Lung (tissue), 17 donors: ENCODE measurements at places on chromosomes 3 and 15. TPM values are rescaled to one million over a fixed set of nuclear protein-coding genes. Genes with fewer than 3 reads are reported as not detected.

GOLGA8S gene
- total RNA-seq, result 0.40 TPM

ZNF774 gene
- 4.9 TPM for total RNA-seq

GNB4 gene
- total RNA-seq, result 33.7 TPM

GHSR gene
- total RNA-seq, result not detected

CHRD gene
- 6.7 TPM for total RNA-seq

C3orf52 gene
- 21.4 TPM for total RNA-seq

HIGD2B gene
- not detected for total RNA-seq

GRCh38 chr3:18411541-18411940 is 13.6 kb downstream of the SATB1 start:
- DNase-seq, result no peak

DNA sequence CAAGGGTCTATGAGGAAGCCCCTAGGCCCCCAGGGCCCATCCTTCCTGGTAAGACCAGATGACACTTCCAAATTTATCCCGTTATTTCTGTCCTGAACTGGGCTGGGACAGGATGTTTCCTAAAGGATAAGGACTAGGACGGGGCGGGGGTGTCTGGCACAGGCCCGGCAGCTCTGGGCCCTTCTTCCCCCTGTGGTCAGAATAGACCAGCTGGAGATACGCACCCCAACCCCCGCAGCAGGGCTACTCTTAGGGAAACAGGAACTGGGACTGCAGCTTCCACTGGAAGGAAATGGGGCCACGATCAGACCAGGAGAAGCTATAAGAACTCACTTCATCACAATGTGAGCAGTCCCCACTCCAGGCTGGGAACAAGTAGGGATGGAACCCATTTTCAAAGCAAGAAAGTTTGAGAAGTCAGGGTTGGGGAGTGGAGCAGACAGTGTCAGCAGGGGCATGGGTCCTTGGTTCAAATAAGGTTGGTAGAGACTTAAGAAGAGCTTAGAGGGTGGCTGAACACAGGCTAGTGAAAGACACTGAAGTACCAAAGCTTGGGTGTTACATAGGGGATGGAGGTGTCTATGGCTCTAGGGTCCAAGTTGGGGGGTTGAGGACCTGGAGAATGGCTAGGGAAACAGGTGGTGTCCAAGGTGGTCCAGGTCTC is 1.1 kb downstream of the NCKIPSD start:
- DNase-seq, result peak; percentile 49

GRCh38 chr3:51280176-51280575 is 104.9 kb upstream of the MANF start:
- peak; percentile 66 for DNase-seq

GRCh38 chr3:24351779-24352469 is 142.7 kb downstream of the THRB start:
- DNase-seq, result peak; percentile 91

GRCh38 chr3:123658852-123659206 is 74.0 kb upstream of the HACD2 start:
- peak; percentile 61 for DNase-seq

DNA sequence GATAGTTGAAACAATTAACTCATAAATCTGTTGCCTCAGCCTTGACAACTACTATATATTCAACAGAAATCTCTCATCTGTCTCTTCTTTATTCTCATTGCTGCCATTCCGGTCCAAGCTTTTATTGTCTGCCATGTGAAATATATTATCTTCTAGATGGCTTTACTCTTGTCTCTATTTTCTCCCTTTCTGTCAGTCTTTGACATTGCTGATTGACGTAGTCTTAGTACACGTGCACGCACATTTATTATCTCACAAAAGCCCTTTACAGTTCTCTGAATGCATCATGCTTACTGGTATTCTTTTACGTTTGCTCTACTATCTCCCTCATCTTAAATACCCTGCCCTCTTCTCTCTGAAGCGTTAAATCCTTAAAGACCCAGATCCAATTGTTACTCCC is 5.6 kb downstream of the PDIA3 start:
- DNase-seq, result no peak

- no peak for DNase-seq
Observed at GRCh38 chr15:29682781-29683180, 139.5 kb downstream of the TJP1 start.

DNA sequence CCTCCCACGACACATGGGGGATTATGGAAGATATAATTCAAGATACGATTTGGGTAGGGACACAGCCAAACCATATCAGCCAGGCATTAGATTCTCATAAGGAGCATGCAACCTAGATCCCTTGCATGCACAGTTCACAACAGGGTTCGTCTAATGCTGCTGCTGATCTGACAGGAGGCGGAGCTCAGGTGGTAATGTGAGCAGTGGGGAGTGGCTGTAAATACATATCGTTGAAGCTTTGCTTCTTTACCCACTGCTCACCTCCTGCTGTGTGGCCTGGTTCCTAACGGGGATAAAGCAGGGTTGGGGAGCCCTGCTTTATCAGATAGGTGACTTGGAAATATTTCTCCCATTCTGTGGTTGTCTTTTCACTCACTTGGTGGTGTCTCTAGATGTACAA is 14.8 kb downstream of the DOCK3 start:
- DNase-seq, result no peak

- peak; percentile 47 for DNase-seq
Observed at GRCh38 chr15:74134387-74135027, 4.1 kb downstream of the ISLR2 start.

DNA sequence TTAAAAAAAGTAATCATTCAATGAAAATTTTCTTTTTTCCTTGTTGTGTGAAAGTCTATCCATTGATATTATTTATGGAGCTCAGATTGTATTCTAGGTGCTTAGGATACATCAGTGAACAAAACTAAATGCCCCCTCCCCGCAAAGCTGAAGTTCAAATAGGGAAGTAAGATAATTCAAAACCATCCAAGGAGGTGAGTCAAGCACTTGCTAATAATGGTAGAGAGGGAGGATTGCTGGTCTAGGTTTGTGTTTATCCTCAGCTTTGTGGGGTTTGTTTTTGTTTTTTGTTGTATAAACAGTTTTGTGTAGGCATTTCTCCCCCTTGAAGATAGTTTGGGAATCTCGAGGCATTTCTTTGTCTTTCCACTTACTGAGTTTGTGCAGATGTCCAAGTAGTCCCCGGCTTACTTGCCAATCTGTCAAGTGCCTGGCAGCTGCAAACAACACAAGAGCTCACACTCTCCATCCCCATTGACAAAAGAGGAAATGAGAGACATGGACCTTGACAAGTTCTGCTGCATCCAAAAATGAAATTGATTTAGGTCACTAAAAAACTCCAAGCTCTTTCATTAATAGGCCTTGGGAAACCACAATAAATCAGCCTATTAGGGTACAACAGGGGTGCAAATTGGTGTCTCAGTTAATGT is 575.8 kb upstream of the TBL1XR1 start:
- DNase-seq, result peak; percentile 51

DNA sequence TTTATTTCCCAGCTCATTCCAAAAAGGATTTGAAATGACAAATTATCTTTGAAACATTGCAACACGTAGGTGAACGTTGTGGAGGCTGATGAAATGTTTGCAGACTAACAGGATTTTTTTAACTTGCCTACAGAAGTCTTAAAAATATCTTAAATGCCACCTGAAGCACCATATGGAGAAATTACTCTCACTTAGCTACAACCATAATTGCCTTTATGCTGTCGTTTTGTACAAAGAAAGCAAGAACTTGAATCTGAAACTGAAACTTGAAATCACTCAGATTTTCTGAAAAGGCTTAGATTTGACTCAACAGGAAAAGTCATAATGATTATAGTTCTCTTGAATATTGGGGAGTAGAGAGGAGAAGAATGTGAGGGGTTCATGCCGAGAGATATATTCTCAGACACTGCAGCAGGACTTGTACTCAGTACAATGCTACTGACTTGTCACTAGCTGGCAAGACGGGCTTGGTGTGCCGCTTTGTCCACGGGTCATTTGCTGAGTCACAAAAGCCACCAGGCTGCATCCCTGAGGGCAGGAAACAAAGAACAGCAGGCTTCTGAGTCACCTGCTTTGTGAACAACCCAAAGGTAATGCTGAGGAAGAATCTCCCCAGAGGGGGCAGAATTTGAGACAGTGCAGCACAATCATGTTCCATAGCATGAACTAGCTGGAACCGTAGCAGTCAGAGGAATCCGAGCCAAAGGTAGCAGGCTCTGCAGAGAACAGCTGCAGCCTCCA is 7.1 kb upstream of the FMN1 start:
- no peak for DNase-seq

DNA sequence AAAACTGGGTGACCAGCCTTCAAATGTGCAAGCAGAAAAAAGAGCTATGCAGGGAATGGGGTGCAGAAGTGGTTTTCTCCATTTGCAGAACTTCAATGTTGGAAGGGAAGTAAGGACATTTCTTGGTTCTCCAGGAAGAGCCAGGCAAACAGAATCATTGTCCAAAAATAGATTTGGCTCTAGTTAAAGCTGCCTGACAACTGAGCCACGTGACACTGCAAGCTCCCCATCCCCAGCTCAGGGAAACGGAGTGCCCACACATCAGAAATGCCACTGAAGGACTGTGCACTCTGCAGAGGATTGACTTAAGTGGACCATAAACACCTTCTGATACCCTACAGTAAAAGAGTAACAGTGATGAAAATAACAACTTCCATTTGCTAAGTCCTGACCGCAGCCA is 195.6 kb upstream of the NSMCE3 start:
- no peak for DNase-seq

DNA sequence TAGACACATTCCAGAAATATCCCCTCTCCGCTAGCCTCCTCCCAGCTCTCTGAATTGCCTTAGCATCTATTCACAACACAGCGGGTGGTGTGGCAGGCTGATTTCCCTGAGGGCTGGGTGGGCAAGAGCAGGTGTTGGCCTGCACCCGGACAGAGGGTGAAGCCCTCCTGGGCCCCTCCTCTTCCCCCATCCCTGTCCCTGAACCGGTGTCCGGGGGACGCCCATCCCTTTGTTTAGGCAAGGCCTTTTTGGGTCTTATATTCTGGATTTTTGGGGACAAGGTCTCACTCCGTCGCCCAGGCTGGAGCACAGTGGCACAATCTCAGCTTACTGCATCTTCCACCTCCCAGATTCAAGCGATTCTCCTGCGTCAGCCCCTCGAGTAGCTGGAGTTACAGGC is 55.2 kb upstream of the KLHL25 start:
- no peak for DNase-seq

DNA sequence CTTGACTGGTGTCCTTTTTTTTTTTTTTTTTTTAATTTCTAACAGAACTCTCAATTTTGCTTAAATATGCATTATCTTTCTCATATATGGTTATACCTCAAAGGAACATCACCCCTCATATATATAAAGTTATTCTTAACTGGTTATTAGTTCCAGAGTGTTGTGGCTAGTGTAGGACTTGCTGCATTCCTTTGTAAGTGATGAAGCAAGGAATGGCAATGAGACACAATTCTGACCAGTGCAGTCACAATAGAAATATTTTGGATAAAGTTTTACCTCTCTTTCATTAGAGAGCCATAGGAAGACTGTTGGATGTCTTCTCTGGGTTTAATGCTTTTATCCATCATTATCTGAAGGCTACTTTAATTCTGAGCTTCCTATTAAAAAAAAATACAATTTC is 75.5 kb upstream of the CBLB start:
- no peak for DNase-seq

DNA sequence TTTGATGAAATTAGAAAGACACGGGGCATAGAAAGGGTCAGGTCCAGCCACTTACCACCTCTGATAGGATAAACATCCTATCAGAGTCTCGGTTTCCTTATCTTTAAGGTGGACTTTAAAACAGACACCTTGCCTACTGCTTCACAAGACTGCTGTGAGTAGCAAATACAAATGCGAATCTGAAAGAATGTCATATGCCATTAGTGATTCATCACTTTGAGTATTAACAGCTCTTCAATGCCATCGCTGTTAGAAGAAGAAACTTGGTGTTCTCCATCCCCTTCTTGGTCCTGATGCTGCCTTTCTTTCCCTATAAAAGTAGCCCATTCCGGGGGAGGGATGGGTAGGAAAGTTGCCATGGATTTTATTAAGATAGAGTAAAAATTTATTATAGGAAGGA is 220.2 kb downstream of the RORA start:
- DNase-seq, result no peak

- no peak for DNase-seq
Observed at GRCh38 chr3:117104792-117105191, 395.2 kb downstream of the TUSC7 start.

DNA sequence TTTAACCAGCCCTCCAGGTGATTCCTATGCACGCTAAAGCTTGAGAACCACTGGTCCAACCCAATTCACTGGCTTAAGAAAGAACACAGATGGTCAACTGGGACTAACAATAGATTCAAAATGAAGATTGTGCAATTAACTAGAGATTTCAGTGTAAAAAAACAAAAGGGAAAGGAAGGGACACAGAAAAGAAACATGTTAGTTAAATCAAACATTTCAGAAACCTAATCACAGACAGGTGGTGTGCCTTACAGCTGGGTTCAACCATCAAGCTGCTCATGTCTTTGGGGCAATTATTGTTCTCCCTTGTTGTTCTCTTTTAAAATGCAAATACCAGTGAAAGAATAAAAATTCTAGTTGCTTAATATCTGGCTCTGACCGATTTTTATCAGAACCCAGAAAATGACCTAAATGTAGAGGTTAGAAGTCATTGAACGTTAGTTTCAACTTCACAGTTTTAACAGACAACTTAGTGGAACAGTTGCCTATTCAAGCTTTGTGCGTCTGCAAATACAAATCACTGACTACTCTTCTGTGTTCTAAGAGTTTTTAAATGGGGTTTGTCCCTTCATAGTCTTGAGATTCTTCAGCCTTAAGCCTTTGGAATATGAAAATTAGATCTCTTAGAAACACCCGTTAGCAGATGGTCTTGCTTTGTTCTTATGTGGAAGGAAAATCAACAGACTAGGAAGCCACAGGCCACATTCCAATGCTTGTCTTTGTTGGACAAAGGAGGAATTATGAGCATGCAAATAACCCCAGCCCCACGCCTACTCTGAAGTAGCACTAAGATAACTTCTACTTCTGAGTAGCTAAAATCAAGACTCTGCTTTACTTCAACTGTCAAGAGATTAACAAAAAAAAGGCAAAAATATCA is 223.4 kb downstream of the ATP8B4 start:
- no peak for DNase-seq

DNA sequence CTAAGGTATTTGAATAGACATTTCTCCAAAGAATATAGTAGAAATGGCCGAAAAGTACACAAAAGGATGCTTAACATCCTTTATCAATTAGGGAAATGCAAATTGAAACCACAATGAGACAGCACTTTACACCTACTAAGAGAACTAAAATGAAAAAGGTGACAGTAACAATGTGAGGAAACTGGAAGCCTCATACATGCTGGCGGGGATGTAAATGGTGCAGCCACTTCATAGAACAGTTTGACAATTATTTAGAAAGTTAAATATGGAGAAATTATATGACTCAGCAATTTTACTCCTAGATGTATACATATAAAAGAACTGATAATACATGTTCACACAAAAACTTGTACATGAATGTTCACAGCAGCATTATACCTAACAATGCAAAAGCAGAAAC is 13.4 kb downstream of the SPICE1 start:
- no peak for DNase-seq

- DNase-seq, result no peak
Observed at GRCh38 chr3:148233403-148233802, 464.3 kb upstream of the AGTR1 start.
